NT2/D1 (cell line): ENCODE measurements at places on chromosomes 1 and 21.

GRCh38 chr1:33078030-33078591, 2.8 kb upstream of the AZIN2 start:
- DNase-seq, result no peak

GRCh38 chr1:226519716-226520598, 28.6 kb upstream of the STUM start:
- no peak for DNase-seq

GRCh38 chr21:38041493-38041892, 125.2 kb upstream of the KCNJ6 start:
- peak; percentile 55 for DNase-seq

DNA sequence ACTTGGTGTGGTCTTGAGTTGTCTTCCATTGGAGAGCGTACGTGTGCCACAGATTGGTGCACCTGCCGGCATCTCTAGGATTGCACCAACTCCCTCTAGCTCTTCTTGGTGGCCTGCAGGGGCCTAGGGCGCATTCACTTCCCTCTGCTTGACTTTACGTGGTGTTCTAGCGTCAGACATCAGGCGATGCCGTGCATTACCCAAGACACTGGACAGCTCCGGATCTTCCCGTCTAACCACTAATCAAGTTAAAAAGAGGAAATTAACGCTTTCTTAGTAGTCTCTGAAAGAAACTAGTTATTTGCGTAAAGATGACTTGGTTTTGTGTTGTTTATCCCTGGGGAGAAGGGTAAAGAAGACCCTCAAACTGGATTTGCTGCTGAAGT, 510 bp upstream of the IL10RB start:
- DNase-seq, result no peak

DNA sequence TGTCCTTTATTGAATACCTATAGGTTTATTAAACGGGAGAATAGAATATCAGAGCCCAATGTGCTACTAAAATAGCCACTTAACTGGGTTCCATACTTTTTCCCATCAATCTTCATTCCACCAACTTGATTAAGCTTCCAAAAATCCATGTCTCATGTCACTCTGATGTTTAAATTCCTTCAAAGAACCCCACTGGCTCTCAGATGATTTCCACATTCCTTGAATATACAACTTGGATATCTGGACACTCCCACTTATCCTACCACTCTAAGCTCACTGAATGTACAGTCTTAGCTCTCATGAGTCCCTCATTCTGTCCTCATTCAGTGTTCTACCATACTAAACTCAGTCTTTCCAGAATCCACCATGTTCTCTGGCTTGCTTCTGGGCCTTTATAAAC, 21.1 kb downstream of the COL11A1 start:
- no peak for DNase-seq

DNA sequence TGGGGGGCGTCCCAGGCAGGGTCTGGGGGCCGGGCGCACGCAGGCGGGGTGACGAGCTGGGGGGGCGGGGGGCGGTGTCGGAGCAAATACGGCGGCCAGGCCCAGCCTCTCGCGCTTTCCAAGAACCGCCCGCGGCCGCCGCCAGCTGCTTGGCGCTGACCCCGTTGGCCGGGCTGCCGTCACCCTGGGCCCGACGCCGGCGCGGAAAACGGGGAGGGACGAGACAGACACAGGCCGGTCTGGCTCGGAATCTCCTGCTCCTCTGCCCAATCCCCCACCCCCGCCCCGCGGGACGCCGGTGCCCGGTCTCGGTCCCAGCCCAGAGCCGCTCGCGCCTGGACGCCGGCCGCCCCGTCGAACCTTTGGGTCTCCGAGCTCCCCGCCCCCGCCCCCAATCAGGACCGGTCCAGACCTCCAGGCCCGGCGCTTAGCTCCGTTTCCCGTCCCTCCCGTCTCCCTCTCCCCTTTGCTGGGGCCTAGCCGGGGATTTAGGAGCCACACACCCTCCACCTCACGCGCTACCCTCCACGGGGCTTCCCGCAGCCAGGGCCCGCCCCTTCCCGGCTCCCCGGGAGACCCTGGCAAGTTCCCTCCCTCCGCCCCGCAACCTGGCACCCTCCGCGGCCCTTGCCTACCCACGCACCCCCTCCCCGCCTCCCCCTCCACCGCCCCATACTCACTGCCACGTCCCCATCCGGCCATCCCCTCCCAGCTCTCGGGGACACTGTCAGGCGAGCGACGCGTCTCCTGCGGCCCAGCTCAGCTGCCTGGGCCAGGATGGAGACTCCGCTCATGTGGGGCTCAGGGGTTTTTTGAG, 800 bp upstream of the MMP23B start:
- no peak for DNase-seq

DNA sequence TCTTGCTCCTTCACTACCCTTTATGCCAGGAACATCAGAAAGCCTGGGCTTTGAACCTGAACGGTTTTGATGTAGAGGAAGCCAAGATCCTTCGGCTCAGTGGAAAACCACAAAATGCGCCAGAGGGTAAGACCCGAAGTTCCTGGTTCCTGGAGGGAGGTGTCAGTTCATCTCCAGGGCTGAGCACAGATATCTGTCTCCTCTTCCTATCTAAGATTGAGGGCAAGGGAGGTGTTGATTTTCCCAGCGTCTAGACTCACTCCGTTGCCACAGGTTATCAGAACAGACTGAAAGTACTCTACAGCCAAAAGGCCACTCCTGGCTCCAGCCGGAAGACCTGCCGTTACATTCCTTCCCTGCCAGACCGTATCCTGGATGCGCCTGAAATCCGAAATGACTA, 915 bp downstream of the CDC20 start:
- DNase-seq, result no peak

- DNase-seq, result no peak
Observed at GRCh38 chr1:33818071-33818470, 45.8 kb upstream of the HMGB4 start.

DNA sequence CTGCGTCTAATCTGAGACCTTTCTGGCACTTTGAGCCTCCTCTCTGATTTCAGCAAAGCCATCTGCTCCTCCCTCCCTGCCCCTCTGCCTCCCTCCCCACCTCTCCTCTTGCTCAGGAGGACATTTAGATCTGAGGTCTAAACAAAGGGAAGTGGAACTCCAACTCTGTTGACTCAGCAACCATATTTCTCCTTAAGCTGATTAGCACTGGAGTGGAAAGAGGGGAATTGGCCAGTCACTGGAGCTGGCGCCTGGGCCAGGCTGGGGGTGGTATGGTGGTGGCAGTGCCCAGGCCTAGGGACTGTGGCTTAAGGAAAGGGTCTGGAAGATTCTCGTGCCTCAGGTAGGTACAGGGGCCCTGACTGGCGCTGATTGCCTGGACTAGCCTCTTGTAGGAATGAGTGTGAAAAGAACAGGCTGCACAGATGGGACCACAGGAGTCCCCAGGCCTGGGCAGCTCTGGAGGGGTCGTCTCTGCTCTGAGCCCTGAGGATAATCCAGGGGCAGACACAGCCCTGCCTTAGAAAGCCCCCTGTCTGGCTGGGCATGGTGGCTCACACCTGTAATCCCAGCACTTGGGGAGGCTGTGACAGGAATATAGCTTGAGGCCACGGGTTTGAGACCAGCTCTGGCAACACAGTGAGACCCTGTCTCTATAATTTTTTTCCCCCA, 11.9 kb downstream of the SH2D2A start:
- DNase-seq, result no peak

GRCh38 chr1:157040802-157041201, 4.7 kb downstream of the ARHGEF11 start:
- no peak for DNase-seq

GRCh38 chr1:150173141-150173585, 23.4 kb downstream of the PLEKHO1 start:
- no peak for DNase-seq

- DNase-seq, result no peak
Observed at GRCh38 chr21:44579056-44579832, 1.2 kb downstream of the KRTAP10-5 start.

DNA sequence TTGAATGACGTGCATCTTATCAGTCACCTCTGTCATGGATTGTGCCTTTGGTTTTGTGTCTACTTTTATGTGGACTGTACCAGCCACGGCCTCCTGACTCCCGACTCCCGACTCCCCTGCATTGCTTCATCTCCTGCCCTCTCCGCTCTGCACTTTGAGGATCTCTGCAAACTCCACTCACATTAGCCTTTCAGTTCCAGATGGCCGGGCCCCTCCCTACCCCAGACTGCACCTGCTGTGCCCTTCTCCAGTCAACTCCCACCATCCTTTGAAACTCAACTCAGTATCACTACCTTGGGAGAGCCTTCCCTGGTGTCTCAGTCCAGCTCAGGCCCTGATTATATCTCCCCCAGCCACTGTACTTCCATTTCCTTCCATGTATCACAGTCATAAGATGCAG, 71.4 kb downstream of the MDM4 start:
- no peak for DNase-seq

DNA sequence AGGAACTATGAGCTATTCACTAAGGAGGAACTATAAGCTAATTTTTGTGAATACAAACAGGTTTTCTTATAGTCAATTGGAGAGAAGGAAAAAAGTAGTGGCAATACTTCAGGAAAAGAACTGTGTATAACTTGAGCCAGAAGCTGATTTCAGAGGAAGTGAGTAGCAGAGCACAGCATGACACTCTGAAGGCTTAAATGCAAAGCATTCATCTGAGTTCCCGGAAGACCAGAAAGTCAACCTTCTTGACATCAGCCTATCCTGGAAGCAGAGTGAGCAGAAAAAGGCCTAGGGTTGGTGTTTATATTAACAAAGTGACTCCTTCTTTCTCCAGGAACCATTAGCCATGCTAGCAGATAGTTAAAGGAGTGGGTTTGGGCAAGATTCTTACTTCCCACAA, 545.2 kb downstream of the MRPL39 start:
- peak; percentile 25 for DNase-seq

DNA sequence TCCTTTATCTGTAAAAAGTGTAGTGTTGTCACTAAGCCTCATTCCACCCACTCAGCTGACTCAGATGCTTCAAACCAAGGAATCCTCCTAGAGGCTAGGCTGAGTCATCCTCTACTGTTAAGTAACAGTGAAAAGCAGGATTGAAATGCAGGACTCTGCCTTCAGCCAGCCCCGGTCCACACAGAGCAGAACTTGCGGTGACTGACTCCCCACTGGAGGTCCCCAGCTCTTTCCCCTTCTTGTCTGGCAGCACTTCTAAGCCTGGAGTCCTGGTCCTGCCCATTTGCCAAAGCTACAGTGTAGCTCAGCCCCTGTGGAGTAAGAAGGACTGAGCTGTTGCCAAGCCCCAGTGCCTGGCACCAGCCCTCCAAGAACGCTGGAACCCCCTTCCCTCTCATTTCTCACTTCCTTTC, 1.7 kb downstream of the RAB7B start:
- peak; percentile 70 for DNase-seq

GRCh38 chr1:6519935-6520671, 28.6 kb upstream of the PLEKHG5 start:
- peak; percentile 89 for DNase-seq

GRCh38 chr1:198199105-198199504, 42.3 kb downstream of the NEK7 start:
- DNase-seq, result no peak

- DNase-seq, result no peak
Observed at GRCh38 chr1:157700305-157700704, 264 bp downstream of the FCRL3 start.

DNA sequence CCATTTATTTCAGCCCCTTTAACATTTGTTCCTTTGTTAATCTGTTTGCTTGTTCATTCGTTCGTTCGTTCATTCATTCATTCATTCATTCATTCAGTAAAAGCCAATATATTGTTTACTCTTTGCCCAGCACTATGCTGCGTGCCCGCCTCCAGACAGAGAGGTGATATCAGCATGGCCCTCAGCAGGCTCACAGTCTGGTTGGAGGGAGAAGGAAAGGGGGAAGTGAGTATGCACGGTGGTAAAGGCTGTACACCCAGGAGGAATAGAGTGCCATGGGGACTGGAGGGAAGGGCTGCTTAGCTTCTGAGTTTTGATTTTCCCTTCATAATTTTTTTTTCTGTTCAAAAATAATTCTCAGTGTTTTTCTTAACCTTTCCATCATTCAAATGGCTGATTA, 144.7 kb downstream of the NOS1AP start:
- no peak for DNase-seq

GRCh38 chr1:225651872-225652728, 823 bp downstream of the ENAH start:
- DNase-seq, result peak; percentile 38

DNA sequence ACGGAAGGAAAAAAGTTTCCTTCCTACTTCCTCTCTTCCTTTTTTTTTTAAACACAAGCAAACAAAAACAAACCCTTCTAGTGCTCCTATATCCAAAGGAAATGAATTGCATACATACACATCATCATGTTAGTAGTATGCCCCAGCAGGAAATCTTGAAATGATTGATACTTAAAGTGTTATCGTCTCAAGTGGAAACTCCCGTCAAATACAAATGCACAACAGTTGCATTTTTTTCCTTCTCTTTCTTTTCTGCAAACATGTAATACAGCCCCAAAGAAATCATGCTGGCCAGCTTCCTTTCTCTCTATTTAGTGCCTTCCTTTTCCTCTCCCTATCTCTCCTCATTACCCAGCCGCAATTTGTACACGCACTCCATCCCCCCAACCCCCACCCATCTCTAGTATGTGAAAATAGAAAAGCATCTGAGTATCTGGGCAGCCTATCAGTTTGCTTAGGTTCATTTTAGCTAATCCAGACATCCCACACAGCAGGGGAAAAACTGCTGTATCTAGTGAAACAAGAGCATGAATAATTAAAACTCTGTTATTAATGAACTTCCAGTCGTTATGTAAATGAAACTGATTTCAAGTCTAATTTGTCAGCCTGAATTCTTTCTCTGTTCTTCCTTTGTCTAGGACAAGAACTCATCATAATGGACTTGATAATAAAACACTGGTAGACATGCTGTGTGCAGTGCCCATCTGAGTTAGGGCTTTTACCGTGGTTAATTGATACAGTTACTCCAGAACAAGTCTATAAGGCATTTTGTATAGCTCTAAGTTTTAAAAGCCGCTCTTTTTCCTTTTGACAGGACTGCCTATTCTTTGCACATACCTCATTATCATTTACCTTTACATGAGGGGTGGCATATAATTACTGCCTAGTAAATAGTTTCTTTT, 336.5 kb upstream of the ADGRL2 start:
- no peak for DNase-seq
